ENCODE measurements at places on chromosomes 3 and 15. TPM values are rescaled to one million over a fixed set of nuclear protein-coding genes. Genes with fewer than 3 reads are reported as not detected.
A peak's percentile ranks its signal among the peaks of the same experiment; 100 is the strongest.

Gene PP2D1
- total RNA-seq, result not detected

Gene CAMK1
- total RNA-seq, result 11.7 TPM

Gene GRAMD2A
- not detected for total RNA-seq

Gene SNRPN
- total RNA-seq, result 395 TPM

Gene FBXO40
- total RNA-seq, result 228 TPM

Gene CLDN11
- total RNA-seq, result 4.2 TPM

Gene RPP25
- total RNA-seq, result 2.3 TPM

Gene MUC20
- 3.6 TPM for total RNA-seq

Gene ZNF592
- 20.0 TPM for total RNA-seq

Gene GP5
- total RNA-seq, result not detected

DNA sequence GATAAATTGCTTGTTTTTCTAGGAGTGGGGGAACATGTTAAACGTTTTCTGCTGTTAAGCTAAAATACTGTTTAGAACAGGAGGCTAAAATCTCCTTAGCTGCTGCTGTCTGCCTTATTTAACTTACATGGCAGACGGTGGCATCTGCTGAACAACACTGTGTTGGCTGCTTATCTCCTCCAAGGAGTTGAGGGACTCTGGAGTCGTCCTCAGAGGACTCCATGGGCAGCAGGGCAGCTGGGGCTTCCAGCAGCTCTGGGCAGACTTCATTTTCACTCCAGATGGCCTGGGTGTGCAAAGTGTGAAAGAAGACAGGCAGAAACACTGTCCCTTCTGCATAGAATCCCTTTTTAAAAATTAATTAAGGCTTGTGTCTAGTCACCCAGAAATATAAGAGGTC is 52.9 kb upstream of the NUDT16 start:
- no peak for DNase-seq

GRCh38 chr15:79610021-79610420 is 177.9 kb downstream of the MINAR1 start:
- no peak for DNase-seq

DNA sequence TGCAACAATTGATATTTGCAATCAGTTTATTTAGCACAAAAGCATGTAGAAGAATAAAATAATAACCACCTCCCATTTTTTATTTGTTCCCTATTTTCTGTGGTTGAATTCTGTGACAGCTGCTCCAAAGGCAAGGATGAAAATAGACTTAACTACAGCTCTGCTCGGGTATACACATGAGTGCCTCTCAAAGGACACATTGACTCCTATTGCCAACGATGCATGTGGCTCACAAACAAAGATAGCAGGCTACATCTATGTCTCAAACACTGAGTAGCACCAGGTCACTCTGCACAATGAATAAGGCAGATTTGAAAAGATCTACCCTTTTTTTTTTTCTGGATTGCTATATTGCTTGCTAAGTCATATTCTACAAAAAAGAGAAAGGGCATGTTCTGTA is 612.9 kb downstream of the ROBO1 start:
- no peak for DNase-seq

- no peak for DNase-seq
Observed at GRCh38 chr3:163878396-163878795, 1199.9 kb downstream of the SI start.

GRCh38 chr3:160052385-160053047 is 63.9 kb downstream of the IL12A start:
- no peak for DNase-seq

- DNase-seq, result no peak
Observed at GRCh38 chr3:98326105-98326893, 27.4 kb upstream of the OR5K4 start.

GRCh38 chr15:31344823-31345605 is 18.4 kb downstream of the KLF13 start:
- peak; percentile 76 for DNase-seq

GRCh38 chr3:126934991-126935390 is 47.9 kb upstream of the PLXNA1 start:
- DNase-seq, result no peak

DNA sequence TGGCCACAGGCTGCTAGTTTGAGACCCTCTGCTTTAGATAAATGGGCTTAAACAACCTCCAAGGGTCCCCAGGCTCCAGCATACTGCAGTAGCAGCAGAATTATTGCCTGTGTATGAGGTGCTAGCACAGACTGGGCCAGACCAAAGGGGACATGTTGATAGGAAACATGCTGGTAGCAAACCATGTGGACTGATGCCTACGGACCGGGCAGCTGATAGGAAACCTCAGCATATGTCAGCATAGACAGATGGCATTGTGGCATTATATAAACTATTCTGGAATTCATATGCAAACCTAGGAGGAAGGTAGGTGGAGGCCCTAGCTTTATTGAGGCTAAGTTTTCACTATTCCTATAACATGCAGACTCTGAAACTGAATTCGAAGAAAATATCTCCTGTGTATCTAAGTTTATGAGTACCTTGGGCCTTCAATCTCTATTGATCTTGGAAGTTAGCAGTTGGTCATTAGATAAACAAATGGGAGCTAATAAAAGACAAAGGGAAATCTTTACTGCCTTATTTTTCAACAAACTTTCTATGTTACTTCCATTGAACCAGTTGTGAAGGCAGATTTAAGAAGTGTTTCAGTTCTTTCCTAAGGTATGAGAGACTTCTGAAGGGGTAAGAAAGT is 1.7 kb upstream of the HGD start:
- DNase-seq, result no peak

GRCh38 chr15:31341071-31341470 is 14.4 kb downstream of the KLF13 start:
- DNase-seq, result no peak

GRCh38 chr3:70840106-70840870 is 527.9 kb upstream of the MDFIC2 start:
- DNase-seq, result no peak

GRCh38 chr3:37372669-37373068 is 198.3 kb upstream of the LRRFIP2 start:
- DNase-seq, result no peak

- DNase-seq, result no peak
Observed at GRCh38 chr3:141605883-141606282, 119.1 kb downstream of the RASA2 start.

DNA sequence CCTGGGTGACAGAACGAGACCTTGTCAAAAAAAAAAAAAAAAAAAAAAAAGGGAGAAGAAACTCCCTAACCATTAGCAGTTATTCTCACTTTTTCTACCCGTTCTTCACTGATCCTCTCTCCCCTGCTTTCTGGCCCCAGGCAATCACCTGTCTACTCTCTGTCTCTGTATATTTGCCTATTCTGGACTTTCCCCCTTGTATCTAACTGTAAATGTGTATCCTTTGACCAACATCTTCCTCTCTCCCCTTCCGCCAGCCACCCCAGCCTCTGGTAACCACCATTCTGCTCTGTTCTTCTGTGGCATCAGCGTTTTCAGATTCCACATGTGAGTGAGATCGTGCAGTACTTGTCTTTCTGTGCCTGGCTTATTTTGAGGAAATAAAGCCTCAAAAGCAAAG is 6.9 kb downstream of the CYFIP1 start:
- no peak for DNase-seq

- DNase-seq, result no peak
Observed at GRCh38 chr3:138450181-138450580, 15.8 kb downstream of the ESYT3 start.

- DNase-seq, result no peak
Observed at GRCh38 chr15:92885224-92886041, 14.7 kb upstream of the CHD2 start.

GRCh38 chr3:29201604-29202003 is 79.3 kb upstream of the RBMS3 start:
- no peak for DNase-seq

DNA sequence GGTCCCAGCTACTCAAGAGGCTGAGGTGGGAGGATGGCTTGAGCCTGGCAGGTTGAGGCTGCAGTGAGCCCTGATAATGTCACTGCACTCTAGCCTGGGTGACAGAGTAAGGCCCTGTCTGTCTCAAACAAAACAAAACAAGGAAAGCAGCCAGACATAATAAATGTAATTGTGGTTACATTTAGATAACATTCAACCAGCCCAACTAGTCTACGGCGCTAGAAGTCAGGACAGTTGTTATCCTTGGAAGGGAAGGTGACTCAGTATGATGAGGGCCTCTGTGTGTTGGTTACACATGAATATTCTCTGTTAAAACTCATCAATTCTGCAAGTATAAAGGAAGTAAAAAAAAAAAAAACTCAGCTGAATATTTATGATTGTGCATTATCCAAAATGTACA is 27.0 kb upstream of the CSPG5 start:
- DNase-seq, result no peak

- DNase-seq, result peak; percentile 88
Observed at GRCh38 chr3:42515391-42515916, 13.0 kb downstream of the VIPR1 start.

DNA sequence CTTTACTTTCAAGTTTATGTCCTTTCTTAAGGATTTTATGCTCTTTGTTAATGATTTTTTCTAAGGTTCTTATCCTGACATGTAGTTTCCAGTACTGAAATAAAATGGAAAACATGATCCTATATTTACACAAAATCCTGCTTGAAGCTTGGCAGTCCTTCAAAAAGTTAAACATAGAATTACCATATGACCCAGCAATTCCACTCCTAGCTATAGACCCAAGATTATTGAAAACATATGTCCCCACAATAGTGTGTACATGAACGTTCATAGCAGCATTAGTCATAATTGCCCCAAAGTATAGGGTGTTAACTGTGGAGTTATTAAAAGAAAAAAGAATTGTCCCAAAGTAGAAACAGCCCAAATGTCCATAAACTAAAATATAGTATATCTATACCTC is 33.2 kb downstream of the ITGB5 start:
- DNase-seq, result no peak

- DNase-seq, result no peak
Observed at GRCh38 chr3:170840291-170840859, 29.6 kb downstream of the RPL22L1 start.

GRCh38 chr15:83278191-83278590 is 6.3 kb downstream of the BNC1 start:
- DNase-seq, result no peak

DNA sequence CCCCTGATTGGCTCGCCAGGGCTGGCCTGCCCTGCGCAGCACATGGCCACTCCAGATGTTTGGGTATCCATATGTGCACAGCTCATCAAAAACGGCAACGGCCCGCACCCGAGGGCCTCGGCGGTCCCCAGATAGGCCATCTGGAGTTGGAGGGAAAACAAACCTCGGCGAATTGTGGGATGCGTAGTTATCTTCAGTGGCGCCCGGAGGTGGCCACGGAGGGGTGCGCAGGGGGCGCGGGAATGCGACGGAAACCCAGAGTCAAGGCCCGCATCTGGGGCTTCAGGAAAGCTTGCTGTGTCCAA is 156.5 kb downstream of the TLE3 start:
- no peak for DNase-seq

DNA sequence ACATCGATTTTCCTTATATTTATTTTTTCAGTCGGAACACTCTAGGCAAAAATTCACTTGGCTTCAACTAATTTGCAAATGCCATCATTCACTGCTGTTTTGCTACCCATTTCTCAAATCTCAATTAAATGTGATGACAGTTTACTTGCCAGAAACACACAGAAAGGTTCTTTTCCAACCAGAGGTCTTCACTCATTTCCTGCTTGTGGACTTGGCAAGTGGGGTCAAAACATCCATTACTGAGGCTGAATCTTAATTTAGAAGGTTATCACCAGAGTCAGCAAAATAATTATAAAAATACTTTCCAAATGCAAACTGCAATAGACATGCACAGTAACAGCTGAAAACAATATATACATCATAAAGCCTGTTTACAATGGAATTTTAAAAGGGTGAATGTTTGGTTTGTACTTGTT is 625.4 kb upstream of the TBL1XR1 start:
- DNase-seq, result no peak

DNA sequence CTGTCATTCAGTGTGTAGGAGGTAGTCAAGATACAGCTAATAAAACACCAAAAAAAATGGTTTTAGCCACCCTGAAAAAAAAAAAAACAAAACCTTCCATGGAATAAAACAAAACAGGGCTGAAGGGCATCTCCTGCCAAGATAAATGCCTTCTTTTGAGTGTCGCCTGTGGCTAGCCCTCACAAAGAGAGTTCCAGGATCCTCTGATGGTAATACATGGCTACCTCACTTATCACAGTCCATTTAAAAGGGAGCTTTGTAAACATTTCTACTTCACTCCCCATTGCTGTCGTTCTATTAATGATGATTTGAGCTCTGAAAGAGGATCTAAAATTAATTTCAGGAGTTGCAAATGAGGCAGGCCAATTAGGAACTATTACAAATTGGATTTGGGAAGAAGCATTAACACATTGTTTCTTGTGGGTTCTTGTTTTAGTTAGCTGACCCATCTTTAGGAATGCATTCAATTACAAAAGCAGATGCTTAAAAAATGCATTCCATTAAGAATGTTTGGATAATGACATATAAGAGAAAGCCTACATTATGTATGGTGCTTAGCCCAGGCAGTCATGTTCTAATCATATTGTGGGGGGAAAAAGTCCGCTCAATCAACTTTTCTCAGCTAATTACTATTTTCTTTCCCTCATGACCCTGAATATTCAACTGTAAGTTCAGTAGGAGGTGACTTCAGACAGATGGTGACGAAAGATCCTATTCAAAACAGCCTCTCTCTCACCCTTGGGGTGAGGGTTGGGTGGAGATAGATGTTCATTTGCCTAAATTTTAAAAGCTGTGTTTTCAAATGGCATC is 255.1 kb upstream of the WNT5A start:
- DNase-seq, result no peak

DNA sequence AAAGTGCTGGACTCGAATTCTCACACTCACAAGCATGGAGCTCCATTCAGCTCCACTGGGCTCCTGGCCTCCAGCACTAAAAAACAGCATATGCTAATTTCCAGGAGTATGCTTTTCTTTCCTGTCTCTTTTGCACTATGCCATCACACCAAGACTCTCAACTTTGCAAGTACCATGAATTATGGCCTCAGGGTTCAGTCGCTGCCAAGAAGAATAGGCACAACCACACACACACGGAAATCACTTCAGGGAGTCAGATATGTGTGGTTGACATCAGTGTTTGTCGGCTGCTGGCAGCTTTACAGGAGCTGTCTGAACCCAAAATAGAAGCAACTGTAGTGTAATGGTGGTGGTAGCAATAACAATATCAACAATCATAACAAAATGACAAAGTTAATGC is 305.0 kb upstream of the SLCO3A1 start:
- peak; percentile 72 for DNase-seq
